GM23338 (cell line): ENCODE measurements at places on chromosomes 1 and 21. TPM values are rescaled to one million over a fixed set of nuclear protein-coding genes. Genes with fewer than 3 reads are reported as not detected.

Gene UTP11
- 61.3 and 67.8 TPM in 2 replicates for total RNA-seq

GRCh38 chr1:237171454-237172117 is 129.6 kb downstream of the RYR2 start:
- no peak for DNase-seq

- no peak for DNase-seq
These were observed 29.0 kb downstream of the NEK7 start for GRCh38 chr1:198185759-198186158.

- no peak for DNase-seq
These were observed 17.9 kb upstream of the PTCH2 start for GRCh38 chr1:44860891-44861425.
